Sciatic nerve (tissue), 2 donors: ENCODE measurements at places on chromosomes 4 and X. TPM values are rescaled to one million over a fixed set of nuclear protein-coding genes. Genes with fewer than 3 reads are reported as not detected.

DNA sequence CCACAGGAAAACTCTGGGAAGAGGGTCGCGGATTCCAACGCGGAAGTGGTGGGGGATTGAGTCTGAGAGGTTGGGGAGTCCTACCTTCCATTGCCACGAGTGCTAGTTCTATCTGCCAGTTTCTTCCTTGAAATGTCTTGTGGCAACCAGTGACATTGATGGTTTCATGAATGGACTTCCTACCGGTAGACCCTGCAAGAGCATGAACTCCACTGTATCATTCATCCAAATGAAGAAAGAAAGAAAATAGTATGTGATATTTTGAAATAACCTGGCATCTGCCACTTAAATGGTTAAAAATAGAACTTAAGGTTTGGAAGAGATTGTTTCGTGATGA, 1.1 kb upstream of the SLC10A7 start:
- no peak for DNase-seq

- DNase-seq, result no peak
Measured at GRCh38 chrX:41526925-41527324, 79.8 kb downstream of the NYX start.

DNA sequence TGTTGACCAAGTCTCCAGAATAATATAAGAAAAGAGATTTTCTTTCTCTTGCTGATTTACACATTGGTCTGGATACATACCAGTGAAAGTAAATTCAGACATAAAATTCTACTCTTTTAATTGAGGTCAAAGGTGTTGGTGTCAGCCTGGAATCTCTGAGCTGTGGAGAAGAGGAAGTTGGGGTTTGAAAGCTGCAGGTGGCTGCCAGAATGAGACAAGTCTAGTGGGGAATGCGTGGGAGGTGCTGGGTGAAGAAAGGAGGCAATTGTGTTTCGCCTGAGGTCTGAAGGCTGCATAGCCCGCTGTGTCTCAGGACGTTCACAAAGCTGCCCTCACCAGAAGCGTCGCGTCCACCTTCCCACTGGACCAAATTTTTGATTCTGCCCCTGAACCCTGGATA, 31.2 kb downstream of the PHEX start:
- no peak for DNase-seq

DNA sequence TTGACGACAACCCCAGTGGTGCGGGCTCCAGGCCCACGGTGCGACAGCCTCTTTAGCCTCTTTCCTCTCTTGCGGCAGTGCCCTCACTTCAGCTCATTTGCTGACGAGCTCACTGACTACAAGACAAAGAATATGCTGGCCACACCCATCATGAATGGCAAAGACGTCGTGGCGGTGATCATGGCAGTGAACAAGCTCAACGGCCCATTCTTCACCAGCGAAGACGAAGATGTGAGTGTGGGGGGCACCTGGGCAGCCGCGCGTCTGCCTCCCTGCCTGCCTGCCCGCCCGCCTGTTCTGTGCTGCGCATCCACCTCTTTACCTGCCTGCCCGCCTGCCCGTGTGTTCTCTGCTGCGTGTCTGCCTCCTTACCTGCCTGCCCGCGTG, 9.2 kb downstream of the PDE6B start:
- no peak for DNase-seq

- no peak for DNase-seq
Measured at GRCh38 chrX:41759817-41760216, 35.8 kb downstream of the GPR82 start.

DNA sequence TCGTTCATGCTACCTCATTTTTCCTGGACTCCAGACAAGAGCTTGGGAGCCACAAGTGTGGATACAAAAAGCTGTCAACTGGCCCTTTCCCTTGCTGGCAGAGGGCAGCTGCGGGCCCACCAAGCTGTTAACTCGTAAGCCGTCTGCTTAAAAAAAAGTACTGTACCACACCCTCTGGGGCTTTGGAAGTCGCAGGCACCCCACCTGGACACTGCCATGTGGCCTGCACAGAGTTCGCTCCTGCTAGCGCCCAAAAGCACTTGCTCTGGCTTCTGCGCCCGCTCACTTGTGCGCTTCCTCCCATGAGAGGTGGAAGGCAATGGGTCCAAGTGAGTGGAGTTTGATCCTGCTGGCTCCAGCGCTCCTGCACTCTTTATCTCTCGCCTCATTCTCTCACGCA, 476.4 kb upstream of the FSTL5 start:
- DNase-seq, result no peak

- no peak for DNase-seq
Measured at GRCh38 chr4:158998624-158999023, 104.3 kb upstream of the RAPGEF2 start.

- DNase-seq, result no peak
Measured at GRCh38 chrX:77617206-77617605, 168.8 kb downstream of the ATRX start.

DNA sequence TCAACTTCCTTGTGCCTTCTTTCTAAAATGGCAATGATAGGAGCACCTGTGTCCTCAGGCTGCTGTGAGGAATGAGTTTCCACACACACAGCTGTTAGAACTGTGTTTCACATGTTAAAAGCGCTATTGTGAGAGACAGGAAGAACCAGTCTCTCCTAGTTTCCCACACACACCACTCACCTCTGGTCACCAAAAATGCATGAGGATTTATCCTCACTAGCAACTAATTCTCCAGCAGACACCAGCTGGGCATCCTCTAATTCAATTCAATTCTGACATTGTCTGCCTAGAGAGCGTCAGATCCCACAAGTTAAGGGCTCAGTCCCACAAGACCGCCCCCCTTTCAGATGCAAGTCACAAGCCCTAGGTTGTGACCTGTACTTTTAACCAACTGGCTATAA, 29.0 kb upstream of the SLC2A9 start:
- DNase-seq, result no peak

GRCh38 chr4:144948421-144948820, 149.6 kb downstream of the ANAPC10 start:
- no peak for DNase-seq

DNA sequence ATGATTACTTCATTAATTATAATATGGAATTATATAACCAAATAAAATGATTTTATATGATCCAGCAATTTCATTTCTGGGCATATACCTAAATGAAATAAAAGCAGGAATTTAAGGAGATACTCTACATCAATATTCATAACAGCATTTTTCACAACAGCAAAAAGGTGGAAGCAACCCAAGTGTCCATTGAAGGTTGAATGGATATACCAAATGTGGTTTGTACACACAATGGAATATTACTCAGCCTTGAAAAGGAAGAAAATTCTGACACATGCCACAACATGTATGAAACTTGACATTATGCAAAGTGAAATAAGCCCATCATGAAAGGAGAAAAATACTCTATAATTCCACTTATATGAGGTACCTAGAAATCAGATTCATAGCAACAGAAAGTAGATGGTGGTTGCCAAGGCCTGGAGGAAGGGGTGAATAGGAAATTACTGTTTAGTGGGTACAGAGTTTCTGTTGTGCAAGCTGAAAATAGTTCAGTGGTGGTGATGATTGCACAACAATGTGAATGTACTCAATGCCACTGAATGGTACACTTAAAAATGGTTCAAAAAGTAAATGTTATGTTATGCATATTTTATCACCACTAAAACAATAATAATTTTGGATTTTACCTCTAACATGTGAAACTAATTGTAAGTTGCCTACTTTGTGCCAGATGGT, 471.5 kb downstream of the SPRY1 start:
- no peak for DNase-seq

DNA sequence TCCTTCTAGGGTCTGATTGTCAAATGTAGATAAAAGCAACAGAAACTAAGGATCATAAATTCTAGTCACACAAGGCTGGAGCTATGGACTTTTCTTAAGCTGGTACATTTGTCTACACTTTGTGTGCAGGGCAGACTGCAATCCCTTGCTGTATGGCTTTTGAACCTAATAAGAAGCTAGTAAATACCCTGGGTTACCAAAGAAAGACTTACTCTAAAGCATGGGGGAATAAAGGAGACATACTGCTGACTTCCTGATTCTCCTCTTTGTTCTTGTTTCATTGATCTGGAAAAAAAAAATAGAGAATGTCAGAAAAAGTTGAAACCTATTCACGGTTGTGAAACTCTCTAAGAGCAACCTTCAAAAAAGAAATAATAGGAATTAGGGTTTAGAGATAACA, 216.6 kb upstream of the TLL1 start:
- DNase-seq, result no peak

DNA sequence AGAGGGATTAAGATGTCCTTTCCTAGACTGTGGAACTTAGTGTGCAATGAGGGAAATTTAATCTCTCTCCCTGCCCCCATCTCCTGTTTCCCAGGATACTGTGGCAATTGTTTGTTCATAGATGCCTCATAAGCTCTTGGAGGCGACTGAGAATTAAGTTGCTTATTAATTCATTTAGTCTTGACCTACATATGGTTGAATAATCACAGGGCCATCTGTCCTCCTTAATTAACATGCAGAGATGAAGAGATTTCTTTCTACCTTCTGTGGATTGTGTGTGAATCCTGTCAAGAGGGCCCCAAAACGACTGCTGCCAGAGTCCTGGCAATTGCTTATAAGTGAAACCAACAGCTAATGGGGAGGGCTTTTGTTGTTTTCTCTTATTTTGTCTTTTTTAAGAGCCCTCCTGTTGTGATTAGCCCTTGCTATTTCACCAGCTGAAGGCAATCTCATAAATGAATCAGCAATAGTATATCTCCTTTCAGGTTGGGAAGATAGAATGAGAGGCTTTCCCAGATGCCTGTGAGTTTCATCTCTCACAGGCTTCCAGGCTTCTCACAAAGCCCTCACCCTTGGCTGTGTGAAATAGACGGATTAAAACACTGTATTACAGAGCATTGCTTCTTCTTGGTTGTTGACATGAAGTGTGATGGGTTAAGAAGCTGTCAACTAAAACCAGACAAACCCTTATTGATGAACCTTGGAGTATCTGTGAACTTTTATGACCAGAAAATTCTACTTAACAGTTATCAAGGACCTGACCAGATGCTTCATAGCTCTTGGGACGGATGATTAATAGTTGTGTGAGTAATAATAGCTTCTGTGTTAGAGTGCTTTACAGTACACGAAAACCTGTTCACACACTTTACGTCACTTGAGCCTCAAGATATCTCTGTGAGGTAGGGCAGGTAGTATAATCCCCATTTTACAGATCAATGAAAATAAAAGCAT, 58.5 kb downstream of the PGRMC2 start:
- no peak for DNase-seq

GRCh38 chr4:182801636-182802035, 115.5 kb downstream of the DCTD start:
- DNase-seq, result no peak

DNA sequence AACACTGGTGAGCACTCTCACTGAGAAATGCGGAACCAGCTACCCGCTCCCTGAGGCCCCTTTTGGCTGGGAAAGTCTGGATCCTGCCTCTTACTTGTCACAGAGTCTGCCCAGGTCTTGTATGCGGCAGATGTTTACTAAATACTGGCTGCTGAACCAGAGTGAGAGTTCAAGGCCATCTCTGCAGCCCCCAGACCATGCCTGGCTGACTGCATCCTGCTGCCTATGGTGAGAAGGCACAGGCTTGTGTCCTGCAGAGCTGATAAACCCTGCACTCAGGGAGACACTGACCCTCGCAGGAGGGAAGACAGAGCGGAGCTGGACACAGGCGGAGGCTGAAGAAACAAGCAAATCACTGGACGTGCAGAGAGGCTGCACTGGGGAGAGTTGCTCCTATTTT, 46.5 kb downstream of the JAKMIP1 start:
- DNase-seq, result no peak

GRCh38 chr4:72209600-72209999, 177.8 kb downstream of the NPFFR2 start:
- DNase-seq, result no peak

- DNase-seq, result no peak
Measured at GRCh38 chrX:11704725-11705495, 39.2 kb upstream of the ARHGAP6 start.

GRCh38 chrX:26908218-26908617, 554.9 kb downstream of the PPP4R3C start:
- DNase-seq, result no peak

DNA sequence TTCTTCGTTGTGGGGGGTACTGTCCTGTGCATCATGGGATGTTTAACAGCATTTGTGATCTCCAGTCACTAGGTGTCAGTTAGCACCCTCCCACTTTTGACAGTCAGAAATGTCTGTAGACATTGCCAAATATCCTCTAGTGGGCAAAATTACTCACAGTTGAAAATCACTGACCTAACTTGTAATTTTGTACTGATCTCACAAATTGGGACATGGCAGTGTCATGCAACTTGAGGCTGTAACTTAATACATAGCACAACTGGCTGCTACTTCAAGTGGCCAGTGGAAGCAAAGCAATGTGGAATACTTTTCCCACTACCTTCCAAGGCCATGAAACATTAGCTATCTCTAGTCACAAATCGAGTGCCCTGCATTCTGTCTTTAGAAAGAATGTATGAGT, 23.2 kb upstream of the TSPAN7 start:
- no peak for DNase-seq

- DNase-seq, result no peak
Measured at GRCh38 chrX:46477435-46477834, 67.8 kb downstream of the ZNF674 start.

DNA sequence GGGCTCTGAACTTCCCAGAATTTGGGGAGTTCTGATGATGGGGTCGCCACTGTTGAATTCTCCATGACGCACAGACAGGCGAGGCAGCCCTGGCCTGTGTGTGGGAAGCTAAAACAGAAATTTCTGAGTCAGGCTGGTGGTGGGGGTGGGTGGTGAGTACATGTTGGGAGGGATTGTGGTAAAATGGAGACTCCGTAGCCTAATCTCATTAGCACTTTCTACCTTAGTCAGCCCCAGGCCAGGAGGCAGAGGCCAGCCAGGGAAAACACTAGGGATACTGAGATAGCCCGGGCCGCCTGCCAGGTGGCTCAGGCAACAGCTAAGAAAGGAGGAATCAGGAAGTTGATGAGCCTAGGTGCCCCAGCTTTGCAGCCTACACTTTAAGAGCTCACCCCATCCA, 39.3 kb upstream of the NHSL2 start:
- no peak for DNase-seq

- DNase-seq, result no peak
Measured at GRCh38 chr4:88027611-88028608, 20.5 kb downstream of the PKD2 start.

- no peak for DNase-seq
Measured at GRCh38 chr4:56424697-56425514, 10.5 kb downstream of the PPAT start.

DNA sequence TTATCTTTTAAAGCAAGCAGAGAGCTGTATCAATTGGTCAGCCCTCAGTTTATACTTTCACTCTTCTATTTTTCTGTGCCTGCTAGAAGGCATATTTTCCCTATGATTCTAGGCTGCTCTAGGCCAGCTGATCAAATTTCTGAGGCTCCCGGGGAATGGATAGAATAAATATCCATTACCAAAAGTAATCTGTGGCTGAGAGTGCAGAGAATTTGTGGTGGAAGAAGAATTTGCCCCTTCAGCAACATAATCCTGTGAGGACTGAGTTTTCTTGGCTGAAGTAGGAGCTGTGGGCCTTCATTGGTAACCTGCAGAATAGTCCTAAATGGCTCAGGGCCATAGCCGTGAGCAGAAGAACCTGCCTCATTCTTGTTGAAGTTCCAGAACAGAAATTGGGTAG, 314.6 kb upstream of the CASK start:
- DNase-seq, result no peak

The KLHL8 gene
- total RNA-seq, result 18.2 TPM

The STPG2 gene
- 1.5 TPM for total RNA-seq

The RPS6KA6 gene
- 2.7 TPM for total RNA-seq

The BEX4 gene
- 38.9 TPM for total RNA-seq

The CCDC120 gene
- 7.9 TPM for total RNA-seq

The GPR143 gene
- total RNA-seq, result not detected

The SERPINA7 gene
- not detected for total RNA-seq
